Left lobe of liver (tissue), 2 donors: ENCODE measurements at places on chromosomes 1 and 21. TPM values are rescaled to one million over a fixed set of nuclear protein-coding genes. Genes with fewer than 3 reads are reported as not detected.
A peak's percentile ranks its signal among the peaks of the same experiment; 100 is the strongest.

Gene LORICRIN
- not detected for total RNA-seq

Gene VHLL
- not detected for total RNA-seq

- DNase-seq = no peak
Measured at GRCh38 chr1:16088996-16089395, 15.5 kb upstream of the FAM131C start.

- peak; percentile 65 for DNase-seq
Measured at GRCh38 chr1:206663832-206664652, 20.7 kb upstream of the MAPKAPK2 start.

DNA sequence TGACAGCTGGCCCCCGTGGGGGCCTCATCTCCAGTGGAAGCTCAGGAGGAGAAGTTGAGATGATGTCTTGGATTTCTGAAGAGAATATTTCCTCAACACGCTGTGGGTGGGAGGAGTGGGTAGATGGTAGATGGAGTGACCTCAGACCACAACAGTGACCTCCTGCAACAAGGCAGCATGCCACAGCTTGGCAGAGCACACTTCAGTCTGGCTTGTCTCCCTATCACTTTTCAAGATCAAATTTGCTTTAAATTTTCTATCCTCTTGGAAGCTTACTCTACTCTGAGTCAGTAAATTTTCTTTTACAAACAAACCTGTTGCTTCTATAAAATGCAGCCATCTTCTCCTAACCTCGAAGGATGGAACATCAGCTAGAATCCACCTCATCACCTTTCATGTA, 59.7 kb downstream of the NTPCR start:
- DNase-seq = no peak

DNA sequence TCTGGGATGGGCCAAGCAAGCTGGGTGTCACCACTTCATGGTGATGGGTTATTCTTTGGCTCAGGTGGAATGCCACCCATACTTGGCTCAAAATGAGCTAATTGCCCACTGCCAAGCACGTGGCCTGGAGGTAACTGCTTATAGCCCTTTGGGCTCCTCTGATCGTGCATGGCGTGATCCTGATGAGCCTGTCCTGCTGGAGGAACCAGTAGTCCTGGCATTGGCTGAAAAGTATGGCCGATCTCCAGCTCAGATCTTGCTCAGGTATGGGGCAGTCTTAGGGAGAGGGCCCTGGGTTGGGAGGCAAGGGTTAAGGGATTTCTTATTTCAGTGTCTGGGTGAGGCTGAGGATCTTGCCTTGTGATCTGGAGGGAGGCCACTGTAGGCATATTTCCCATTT, 15.4 kb upstream of the NASP start:
- DNase-seq = no peak

DNA sequence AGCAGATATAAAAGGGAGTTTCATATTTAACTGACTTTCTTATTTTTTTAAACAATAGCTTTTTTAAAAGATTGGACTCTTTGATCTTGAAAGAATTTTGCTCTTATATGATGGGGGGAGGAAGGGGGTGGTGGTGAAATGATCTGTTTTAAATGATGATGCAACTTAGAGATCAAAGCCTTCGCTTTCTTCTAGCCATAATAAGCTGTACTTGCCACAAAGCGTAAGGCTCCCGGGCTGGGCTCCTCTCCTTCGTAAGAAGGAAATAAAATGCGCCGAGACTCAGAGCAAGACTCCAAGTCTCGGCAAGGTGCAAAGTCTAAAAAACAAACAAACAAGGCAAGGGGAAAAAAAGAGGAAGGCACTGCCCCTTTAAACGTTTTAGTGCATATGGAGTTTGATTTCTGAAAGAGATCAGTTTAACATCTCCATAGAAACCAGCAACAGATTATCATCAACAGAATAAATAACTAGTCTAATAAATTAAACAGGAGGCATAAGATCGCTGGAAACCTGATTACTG, 3.3 kb downstream of the CASZ1 start:
- no peak for DNase-seq

GRCh38 chr1:7383671-7384520, 387.2 kb upstream of the VAMP3 start:
- peak; percentile 28 for DNase-seq

- DNase-seq = peak; percentile 66
Measured at GRCh38 chr1:235503403-235504121, 690 bp downstream of the B3GALNT2 start.

- no peak for DNase-seq
Measured at GRCh38 chr21:36964827-36965719, 1.4 kb downstream of the HLCS start.

DNA sequence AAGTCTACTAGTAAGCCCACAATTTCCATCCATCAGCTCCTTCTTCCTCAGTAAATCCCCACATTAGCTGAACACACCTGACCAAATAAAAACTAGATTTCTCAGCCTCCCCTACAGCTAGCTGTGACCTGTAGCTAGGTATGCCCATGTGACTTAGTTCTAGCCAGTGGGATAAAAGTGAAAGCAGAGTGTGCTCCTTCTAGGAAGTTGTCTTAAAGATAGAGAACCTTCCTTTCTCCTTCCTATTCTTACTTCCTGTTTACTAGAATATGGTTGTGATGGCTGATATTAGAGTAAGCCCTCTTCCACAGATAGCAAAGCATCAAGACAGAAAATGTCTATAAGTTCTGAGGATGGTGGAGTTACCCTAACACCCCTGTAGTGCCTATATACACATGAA, 67.0 kb downstream of the PIK3R3 start:
- no peak for DNase-seq

GRCh38 chr1:5637171-5637570, 355.1 kb downstream of the NPHP4 start:
- DNase-seq = peak; percentile 53

GRCh38 chr1:53572065-53572814, 113.0 kb downstream of the DMRTB1 start:
- DNase-seq = no peak
